GM04504 (cell line): ENCODE measurements at places on chromosomes 5 and 9.

GRCh38 chr9:109379513-109379912, 58.7 kb upstream of the EPB41L4B start:
- no peak for DNase-seq

DNA sequence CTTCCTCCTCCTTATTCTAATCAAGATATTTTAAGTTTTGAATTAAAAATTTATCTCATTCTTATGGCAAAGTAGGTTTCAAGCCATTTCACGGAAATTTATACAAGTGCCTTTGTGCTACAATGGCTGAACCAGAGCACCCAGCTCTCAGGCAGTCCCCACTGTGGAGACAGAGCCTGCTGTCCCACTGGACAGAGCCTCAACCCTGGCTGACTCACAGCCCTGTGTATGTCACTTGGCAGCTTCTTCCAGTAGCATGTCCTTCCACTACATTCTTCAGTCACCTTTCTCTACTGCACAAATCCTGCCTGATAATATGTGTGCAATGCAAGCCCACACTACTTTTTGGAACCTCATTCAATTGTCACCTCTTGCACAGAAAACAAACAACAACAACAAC, 253.1 kb downstream of the PDE4D start:
- no peak for DNase-seq

DNA sequence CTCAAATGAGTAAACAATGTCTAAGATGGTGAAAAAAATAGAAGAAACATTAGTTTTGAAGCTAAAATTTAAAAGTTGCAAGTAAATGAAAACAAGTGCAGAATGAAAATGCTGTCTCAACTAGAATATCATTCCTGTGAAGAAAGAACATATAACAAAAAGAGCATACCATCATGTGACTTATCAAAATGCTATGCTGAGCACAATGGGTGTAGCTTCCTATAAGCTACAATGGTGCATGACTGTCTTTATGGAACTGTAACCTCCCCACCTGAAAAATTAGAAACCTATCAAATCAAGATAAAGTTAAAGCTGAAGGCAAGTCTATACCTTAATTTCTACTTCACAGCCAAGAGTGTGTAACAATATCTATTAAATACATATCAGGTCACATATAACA, 192.0 kb downstream of the AP3B1 start:
- no peak for DNase-seq

DNA sequence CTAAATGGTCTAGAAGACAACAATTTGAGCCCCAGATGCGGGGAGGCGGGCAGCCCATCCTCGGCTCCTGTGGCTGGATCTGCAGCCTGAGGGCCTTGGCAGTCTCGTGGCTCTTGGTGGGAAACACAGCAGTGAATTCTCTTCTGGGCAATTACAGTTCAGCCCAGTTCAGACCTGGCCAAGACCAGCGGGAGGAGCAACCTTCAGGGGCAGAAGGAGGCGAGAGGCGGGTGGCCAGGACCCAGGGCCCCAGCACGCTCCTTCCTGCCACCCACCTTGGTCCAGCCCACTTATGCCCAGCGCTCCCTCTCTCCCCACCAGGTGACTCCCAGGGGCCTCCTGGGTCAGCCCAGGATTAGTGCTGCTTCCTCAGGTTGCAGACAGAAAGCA, 7.8 kb downstream of the MYMK start:
- DNase-seq = no peak

- no peak for DNase-seq
Observed at GRCh38 chr5:41143131-41143901, 70.0 kb downstream of the C6 start.

DNA sequence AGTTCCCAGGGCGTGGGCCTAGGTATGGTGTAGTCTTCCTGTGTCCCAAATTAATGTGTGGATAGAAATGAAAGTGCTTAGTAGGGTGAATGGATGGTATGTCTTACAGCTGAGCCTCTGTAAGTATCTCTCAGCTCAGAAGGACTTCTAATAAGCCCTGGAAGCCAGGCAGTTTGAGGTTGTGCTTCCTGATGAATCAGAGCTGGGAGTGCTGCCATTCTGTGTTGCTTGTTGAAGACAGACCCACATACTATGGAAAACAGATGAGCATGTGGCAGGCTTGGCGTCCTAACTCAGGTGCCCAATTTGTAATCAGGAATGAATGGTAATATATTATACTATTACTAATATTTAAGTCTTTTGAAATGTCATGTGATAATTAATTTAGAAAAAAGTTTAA, 69.8 kb downstream of the CMYA5 start:
- peak; percentile 77 for DNase-seq

DNA sequence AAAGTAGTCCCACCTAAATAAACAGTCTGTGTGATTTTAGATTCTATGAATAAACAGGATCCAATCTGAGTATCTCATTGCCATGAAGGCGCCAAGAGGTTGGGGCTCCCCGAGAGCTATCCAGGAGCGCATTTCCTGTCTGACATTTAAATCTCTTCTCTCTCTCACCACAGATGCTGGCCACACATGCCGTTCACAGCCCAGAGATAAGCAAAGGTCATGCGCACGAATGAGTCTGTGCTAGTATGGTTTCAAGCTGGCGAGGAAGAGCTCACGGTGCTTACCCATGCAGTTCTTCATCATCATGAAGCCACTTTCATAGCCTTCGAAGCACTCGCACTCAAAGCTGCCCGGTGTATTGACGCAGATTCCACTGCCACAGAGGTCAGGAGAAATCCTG, 199.4 kb downstream of the FBN2 start:
- no peak for DNase-seq

DNA sequence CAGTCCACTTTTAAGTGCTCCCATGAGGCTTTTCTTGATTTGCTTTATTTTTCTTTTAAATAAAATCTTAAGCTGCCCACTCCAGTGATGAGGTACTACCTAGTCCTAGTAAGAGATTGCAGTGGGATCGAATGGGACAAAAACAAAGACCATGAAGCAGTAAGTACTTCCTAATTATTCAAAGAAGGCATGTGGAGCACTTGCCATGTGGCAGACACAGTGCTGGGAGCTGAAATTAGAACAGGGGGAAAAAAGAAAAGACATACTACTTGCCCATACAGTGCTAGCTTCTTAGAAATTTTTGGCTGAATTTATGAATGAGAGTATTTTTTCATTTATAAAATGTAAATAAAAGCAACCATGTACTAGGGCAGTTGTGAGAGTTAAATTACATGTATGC, 239.9 kb upstream of the TNC start:
- DNase-seq = no peak

- no peak for DNase-seq
Observed at GRCh38 chr9:97786341-97786740, 66.7 kb upstream of the FOXE1 start.

DNA sequence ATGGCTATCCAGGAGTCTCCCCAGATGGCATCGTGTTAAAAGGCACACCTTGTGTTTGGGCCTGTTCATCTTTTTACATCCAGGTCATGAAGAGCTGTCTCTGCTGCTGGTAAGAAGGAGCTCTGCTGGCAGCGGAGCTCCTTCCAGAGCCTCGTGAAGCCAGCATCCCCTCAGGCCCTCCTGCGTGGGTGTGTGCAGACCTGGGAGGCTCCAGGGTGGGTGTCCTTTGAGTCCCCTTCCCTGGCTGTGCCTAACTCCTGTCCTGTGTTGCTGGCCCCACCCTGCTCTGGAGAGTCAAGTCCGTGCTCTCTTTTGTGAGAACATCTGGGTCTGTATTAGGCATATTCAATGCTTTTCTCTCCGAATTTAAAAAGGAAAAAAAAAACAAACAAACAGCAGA, 149.6 kb upstream of the IRX2 start:
- DNase-seq = no peak

DNA sequence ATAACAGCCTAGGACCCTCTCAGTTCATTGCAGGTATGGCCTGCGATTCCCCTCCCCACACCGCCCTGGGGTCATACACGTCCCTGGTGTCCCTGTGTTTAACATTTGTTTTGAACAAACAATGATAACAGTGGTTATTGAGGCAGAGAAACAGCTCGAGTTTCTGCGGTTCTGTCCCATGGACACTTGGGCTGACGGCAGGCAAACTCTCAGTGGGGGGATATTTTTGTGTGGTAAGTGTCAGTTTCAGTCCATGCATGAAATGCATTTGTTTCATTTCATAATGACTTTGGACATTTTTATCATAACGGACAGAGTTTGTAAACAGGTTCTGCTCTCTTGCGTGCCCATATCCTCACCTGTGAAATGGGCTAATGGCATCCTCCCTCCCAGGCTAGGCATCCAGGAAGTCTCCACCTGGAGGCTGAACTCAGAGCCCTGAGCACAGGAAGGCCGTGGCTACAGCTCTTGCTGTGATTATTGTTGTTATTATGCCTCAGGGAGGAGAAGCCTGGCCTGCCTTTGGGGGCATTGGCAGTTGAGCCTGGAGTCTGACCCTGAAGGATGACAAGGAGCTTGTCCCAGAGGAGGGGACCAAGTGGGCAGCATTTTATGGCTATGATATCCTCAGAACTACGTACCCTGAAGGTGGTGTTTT, 190.9 kb downstream of the GADD45G start:
- no peak for DNase-seq

DNA sequence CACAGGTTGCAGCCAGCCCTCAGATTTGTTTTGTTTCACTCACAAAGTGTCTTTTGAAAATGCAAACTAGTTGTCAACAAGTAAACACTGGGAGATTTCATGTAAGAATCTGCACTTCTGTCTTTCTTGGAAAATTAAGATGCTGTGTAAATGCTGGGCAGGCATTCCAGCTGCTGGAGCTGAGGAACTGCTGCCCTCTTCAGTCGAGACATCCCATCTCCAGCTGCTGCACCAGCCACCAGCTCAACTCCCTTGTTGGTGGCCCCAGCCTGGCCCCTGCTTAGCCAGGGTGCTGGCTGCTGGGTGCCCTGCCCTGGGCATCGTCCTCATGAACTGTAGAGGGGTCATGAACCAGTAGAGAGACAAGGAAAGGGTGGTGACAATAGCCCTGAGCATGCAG, 33.1 kb upstream of the AFAP1L1 start:
- no peak for DNase-seq

- no peak for DNase-seq
Observed at GRCh38 chr5:133817456-133817855, 151.0 kb downstream of the C5orf15 start.

DNA sequence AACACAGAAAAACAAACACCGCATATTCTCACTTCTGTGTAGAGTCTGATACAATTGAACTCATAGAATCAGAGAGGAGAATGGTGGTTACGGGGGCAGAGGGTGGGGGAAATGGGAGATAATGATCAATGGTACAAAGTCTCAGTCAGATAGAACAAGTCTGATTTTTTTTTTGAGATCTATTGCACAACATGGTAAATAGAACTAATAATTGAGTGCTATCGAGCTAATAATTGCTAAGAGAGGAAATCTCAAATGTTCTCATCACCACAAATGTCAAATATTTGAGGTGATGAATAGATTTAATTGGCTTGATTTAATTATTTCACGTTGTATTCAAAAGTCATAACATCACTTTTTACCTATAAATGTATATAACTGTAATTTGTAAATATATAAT, 121.0 kb upstream of the SPIN1 start:
- DNase-seq = no peak
